Stimulated activated CD4-positive, alpha-beta T cell treated with anti-CD3 and anti-CD28 coated beads, Interleukin-15, amount 100 ng/mL, for 1 hour (primary cell): ENCODE measurements at places on chromosomes 3 and 15.

DNA sequence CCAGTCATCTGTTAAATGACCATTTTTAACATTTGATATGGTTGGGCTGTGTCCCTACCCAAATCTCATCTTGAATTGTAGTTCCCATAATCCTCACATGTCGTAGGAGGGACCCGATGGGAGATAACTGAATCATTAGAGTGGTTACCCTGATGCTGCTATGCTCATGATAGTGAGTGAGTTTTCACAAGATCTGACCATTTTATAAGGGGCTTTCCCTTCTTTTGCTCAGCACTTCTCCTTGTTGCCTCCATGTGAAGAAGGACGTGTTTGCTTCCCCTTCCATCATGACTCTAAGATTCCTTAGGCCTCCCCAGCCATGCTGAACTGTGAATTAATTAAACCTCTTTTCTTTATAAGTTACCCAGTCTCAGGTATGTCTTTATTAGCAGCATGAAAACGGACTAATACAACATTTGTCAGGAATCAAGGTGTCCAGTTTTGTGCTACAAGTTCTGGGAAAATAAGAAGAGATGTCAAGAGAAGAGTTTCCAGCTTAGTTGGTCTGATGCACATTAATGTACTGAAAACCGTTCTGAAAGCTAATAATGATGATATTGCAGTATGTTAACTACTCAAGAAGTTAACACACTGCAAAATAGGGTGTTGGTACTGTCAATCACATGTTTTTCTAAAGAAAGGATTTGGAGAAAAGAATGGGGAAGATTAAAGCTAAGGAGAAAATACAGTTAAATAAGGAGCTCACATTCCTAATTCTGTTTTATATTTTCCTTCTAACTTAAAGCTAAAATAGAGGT is 67.9 kb downstream of the ATP8B4 start:
- no peak for DNase-seq

GRCh38 chr3:38131621-38132369 is 5.1 kb downstream of the ACAA1 start:
- no peak for DNase-seq

DNA sequence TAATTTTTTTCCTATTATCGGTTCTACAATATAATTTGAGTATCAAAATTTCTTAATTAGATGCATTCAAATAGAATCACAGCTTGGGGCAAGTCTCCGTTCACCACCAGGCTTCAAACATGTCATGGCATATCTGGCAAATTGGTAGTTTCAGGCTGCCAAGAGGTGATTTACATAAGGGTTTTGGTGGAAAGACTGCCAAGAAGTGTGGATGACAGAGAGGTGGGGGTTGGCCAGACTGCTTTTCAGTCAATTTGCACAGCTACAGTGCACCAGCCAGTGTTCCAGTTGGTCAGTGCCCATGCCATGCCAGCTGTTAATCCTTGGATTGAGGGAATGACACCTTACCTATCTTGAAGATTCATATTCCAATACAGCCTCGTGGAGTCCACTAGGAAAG is 8.4 kb upstream of the GSK3B start:
- no peak for DNase-seq

DNA sequence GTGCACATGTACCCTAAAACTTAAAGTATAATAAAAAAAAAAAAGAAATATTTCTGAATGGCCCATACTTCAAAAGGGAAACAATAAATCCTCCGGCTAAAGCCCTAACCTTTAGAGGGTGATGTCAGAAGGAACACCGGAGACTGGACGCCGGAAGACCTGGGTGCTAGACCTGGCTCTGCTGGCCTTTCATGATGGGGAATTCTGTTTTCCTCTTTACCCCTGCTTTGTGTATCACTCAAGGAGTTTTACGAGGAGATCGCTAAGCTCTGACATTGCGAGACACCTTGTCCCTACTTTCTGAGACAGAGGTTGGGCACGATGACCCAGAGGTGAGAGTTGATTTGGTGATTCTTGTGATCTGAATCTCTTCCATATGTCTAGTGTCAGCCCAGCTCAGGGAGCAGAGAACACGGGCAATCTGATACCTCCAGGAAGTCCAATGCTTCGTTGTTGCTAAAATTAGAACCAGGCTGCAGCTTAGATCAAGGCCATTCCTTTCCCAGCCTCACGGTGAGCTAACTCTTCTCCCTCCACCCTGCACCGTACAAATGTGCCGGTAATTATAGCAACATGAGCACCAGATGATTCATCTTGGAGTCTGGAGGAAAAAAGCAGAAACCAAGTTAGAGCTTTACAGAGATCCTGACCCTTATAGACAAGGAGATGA is 42.0 kb upstream of the CFAP161 start:
- no peak for DNase-seq

GRCh38 chr3:161142486-161142885 is 37.3 kb upstream of the B3GALNT1 start:
- no peak for DNase-seq

- DNase-seq: no peak
Observed at GRCh38 chr15:85956532-85957275, 123.0 kb upstream of the AGBL1 start.

- no peak for DNase-seq
Observed at GRCh38 chr3:48573973-48574585, 10.5 kb upstream of the UCN2 start.

GRCh38 chr3:168416446-168416845 is 320.7 kb upstream of the GOLIM4 start:
- no peak for DNase-seq

DNA sequence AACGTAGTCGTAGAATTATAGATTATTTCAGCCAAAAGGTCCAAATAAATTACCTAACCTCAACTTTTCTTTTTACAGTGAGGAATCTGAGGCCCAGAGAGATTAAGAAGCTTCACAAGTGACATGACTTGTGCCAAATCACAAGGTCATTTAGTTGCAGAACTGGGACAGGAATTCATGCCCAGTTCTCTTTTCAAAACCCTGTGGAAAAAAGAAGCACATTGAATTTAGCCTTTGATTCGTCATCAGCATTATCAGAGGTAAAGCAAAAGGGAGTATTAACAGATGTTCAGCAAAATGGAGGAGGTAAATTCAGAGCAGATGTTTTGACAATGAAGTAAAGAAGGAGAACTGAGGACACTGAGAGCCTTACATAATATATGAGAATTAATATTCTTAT is 4.5 kb downstream of the SERPINI2 start:
- DNase-seq: no peak

- no peak for DNase-seq
Observed at GRCh38 chr15:74400915-74401757, 32.6 kb downstream of the SEMA7A start.

GRCh38 chr3:25000971-25001591 is 427.0 kb upstream of the RARB start:
- no peak for DNase-seq

DNA sequence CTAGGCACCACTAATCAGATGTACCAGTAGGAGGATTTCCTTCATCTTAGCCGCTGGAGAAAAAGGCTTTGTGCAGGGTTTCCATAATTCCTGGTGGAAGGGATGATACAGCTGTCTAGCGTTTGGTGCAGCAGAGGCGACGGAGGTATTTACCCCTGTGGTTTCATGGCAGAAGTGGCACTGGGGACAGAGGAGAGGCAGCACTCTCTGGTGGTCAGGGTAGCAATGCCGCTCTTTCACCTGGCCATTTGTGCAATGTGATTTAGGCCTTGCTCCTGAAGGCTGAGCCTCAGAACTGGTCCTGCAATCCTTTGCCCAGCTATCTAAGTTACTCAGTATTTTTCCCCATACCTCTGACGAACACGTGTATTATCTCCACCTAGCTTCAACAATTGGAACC is 47.1 kb upstream of the BNIP2 start:
- no peak for DNase-seq

DNA sequence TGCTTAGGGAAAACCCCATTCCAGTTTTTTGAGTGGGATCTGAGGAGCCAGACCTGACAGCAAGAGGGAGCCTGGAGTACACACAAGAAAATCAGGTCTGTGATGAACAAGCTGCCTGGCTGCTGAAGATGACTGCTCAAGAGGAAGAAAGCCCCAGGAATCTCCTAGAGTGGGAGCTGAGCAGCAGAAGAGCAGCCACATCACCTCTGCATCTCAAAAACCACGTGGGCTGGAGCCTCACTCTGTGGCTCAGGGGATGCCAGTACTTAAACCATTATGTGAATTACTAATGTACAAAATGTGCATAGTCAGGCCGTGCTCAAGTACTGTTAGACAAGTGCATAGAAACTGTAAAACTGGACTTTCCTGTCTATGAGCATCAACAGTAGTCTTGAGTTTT is 52.4 kb downstream of the SLC9A9 start:
- DNase-seq: no peak

DNA sequence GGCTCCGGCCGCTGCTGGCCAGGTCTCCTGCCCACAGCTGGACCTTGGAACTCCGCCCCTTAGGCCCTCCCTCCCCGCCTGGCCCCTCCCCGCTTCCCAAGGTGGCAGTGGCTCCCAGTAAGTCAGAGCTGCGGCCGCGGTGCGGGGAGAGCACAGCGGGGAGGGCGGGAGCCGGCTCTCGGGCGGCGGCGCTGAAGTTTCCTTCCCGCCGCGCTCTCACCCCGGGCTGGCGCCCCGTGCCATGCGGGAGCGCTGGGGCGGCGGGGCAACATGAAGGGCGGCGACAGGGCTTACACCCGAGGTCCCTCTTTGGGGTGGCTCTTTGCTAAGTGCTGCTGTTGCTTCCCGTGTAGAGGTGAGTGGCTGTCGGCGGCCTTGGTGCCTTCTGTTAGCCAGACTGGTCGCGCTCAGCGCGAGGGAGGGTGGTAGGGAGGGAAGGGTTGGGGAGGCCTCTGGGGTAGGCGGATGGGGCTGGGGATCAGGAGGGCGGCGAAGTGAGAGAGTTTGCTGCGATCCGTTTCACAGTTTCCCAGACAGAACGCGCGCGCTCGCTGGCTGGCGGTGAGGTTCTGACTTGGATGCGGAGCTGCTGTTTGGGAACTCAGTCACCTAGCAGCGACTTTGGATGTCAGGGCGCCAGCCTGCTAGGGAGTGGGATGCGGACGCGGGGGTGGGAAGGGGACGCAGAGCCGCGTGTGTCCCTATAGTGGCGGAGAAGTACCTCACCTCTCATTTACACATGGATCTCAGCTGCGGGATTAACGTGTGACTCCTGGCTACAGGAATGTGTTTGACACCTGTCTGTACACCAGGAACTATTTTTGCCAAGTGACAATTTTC is 145.5 kb upstream of the UMPS start:
- peak; percentile 16 for DNase-seq

GRCh38 chr3:138331143-138331894 is 1.7 kb upstream of the NME9 start:
- DNase-seq: no peak

DNA sequence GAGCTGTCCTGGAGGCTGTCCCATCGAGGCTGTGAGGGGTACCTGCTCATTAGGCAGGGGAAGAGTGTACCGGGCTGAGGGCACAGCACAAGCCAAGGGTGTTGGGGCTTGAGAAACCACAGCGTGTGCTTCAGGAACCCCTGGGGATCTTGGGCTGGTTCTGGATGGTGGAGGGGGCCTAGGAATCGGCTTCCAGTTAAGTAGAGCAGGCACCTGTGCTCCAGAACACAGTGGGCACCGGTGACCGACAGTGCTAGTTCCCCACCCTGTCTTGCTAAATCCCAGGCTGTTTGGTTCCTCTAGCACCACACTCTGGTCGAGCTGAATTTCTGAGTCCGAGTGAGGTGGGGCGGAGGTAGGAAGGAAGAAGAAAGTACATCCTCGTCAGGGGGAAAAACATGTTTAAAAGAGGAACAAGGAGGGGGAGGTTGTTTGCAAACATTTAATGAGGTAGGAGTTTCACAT is 29.1 kb downstream of the SLC6A6 start:
- no peak for DNase-seq

DNA sequence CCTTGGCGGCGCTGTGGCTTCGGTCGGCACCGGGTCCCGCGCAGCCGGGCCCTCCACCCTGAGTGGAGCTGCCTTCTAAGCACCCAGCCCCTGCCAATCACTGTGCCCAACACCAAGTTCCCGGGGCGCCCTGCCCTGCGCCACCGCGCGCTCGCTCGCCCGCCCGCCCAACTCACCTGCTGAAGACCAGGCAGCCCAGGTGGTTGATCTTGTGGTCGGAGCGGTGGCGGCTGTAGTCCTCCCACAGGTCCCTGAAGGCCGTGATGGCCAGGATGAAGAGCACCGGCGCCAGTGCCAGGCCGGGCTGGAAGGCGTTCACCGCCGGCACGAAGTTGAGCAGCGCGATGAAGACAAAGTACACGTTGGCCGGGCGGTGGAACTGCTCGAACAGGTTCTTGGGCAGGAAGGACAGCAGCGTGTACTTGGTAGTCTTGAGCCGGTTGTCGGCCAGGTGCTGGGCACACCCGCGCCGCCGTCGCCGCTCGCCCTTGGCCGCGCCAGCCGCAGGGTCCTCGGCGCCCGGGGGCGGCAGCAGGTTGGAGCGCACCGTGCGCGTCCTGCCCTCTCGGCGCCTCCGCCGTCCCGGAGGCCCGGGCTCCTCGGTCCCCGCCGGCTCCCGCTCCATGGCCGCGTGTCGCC is 536 bp downstream of the ATP10A start:
- peak; percentile 41 for DNase-seq

GRCh38 chr3:160464321-160464720 is 14.7 kb upstream of the TRIM59 start:
- no peak for DNase-seq

GRCh38 chr3:43632269-43632733 is 10.5 kb upstream of the ANO10 start:
- no peak for DNase-seq

- DNase-seq: no peak
Observed at GRCh38 chr3:88725440-88726165, 381.8 kb upstream of the EPHA3 start.

DNA sequence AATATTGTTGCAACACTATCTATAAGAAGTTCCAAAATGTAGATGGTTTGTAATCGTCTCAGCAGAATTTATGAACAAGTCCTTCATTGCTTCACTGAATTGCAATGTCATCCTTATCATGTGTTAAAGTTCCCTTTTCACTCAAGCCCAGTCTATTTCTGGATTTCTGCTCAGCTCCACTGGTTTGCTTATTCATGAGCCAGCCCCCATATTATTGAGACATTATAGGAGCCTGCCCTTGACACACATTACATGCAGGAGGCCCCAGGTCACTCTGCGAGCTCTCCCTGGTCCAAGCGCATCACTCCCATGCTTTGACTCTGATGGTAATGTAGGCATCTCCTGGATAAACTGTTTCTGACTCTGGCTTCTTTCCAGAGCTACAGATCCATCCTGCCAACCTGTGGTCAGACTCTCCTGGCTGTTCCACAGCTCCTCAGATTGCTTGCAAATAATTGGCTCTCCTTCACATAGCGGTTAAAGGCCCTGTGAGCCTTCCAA is 56.9 kb downstream of the ABTB1 start:
- no peak for DNase-seq
